Fibroblast of skin of scalp (primary cell): ENCODE measurements at places on chromosomes 5 and 9.

DNA sequence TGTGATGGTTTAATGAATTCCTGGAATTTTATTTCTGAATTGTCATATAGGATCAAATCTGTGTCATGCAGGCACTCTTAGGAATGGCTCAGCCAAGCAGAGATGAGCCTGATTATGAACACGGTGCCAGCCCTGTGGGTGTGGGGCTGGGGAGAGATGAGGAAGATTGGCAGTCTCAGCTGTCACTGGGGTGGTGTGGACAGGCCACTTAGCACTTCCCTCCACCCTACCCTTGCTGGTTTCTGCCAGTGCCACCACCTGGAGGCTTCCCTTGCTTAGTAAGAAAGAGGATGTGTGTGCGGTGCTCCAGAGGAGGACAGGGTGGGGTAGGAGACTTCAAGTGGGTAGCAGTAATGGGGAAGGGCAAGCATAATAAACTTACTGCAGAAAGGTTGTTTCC, 226.6 kb downstream of the CD180 start:
- no peak for DNase-seq

GRCh38 chr5:180120237-180121101, 48.9 kb upstream of the RNF130 start:
- DNase-seq = no peak

DNA sequence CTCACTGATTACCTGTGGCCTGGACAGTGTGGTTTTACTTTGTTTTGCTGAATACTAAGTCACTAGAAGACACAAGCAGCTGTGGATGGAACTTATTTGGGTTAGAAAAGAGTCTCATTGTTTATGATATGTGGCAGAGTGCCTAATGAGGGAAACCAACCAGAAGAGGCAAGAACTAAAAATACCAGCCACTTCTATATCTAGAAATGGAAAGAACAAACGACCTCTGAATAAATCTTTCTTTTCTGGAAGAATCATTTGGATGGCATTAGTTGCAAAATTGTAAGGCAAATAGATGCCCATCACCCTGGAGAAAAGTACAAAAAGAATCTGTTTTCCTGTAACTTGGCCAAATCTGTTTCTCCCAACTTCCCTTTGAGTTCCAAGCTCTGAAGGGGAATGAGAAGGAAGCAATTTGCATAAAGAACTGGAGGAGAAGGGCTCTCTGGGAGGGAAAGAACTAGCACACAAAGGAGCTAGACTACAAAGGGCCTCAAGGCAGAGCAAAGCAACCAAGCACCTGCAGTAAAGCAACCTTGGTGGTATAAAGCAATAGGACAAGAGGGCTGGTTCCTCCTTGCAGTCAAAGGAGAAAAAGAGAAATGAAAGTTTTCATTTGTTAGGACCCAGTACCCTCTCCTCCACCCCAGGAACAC, 455.4 kb downstream of the CAAP1 start:
- no peak for DNase-seq

GRCh38 chr9:112810696-112811490, 60.3 kb downstream of the SNX30 start:
- DNase-seq = no peak

DNA sequence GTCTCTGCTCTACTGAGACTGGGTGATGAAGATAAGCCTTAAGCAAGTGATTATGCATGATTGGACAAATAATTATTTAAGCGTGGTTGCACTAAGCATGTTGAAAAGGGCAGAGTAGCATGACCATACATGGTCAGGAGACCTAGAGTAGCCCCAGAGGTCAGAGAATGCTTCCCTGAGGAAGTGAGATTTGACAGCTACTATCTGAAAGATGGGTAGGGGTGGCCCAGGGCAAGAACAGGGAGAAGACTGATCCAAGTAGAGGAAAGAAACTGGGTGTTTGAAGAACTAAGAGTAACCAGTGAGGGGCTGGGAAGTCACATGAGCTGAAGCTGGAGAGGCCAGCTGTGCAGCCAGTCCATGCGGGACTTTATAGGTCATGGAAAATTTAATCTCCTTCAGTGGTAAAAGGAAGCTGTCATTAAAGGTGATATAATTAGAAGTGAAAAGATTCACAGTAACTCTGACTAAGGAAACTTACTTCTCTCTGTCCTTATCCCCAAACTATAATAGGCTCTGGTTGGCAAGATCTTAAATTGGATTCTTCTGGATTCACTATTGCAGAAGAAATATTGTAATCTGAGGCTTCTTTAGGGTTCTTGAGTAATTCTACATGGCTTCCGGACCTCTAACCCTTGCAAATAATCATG, 35.2 kb downstream of the YIPF5 start:
- no peak for DNase-seq

- DNase-seq = no peak
Observed at GRCh38 chr5:17951392-17952169, 317.3 kb downstream of the TAF11L14 start.

DNA sequence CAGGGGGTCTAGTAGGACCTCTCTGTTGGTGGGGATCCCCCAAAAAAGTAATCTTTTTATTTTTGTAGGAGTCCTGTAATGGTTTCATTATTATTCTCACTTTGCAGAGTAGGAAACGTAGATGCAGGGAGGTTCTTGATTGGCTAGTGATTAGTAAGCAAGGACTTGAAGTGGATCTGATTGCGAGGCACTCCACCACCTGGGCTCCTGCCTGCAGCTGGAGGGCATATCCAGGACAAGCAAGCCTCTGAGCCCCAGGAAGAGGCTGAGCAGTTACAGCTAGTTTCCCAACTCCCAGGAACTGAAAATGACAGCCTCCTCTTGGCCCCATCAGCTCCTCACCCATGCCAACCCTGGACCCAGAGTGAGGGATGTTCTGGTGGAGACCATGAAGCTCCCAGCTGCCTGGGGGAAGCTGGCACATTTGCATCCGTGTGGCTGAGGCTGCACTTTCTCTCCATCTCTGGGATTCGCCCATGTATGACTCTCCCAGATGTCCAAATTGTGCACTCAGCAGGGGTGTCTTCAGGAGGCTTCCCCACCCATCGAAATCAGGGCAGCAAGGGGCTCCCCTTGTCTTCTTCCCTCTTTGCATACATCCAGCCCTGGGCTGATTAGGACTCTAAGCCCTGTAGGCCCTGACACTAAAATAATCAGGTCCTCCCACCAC, 10.2 kb downstream of the KCNIP1 start:
- DNase-seq = no peak

DNA sequence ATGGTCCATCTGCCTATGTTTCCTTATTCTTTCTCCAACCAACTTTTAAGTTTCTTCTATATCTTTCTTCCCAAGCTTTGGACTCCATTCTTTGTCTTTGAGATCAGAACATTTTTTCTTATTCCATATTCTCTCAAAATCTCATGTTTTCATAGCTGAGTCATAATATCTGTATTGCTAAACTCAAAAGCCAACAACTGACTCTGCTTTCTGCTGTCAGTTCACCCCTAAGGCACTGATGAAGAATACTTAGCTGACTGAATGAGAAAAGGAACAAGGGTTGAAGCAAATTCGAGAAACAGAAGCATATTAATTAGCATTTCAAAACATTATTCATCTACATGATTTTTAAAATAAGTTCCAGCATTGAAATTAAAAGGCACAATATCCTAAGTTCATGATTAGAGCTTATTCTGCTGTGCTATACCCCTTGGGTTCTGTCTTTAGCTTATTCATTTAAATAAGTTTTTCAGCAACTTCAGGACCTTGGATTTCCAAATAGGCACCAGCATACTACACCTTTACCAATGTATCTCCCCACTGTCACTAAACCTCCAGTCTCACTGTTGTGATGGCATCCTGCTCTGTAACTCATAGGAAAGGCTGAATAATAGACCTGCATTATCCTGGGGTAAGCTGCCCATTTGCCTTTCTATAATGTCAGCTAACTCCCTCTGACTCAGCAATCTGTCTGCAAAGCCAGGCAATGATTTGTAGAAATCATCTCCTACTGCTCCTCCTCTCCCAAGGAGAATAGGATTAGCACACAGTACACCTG, 49.9 kb upstream of the C5orf46 start:
- DNase-seq = no peak

GRCh38 chr5:132099905-132100304, 26.3 kb downstream of the CSF2 start:
- no peak for DNase-seq

GRCh38 chr9:12862611-12863410, 88.0 kb downstream of the LURAP1L start:
- peak; percentile 57 for DNase-seq

DNA sequence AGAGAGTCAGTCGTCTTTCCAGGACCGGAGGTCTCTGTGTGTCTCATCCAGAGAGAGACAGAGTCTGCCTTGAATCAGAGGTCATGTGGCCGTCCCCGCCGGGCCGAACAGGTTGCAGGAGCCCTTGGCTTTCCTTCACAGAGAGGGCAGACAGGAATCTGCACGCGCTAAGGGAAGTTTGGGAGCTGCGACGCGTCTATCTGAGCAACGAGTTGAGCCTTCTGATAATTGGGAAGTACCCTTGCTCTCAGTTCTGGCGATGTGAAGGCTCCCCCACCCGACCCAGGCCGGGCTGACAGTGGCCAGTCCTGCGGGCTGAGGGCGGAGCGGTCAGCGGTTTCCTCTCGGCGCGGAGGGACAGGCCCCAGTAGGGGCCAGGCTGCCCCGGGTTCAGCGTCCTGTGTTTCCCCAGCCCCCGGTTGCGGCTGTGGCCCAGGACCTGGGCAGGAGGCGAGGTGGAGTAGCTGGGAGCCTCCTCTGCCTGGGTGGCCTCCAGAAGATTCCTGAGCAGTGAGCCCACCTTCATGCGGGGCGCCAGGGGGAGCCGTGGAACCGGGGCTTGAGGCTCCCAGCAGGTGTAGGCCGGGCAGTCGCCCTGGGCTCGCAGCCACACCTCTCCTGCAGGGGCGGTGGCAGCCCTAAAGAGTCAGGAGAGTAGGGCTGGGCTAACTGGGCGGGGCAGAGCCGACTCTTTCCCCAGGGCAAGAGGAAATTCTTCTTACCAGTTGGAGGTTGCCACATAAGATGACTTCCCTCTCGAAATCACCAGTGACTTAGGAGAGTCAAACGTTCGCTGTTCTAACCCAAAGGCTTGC, 13.9 kb downstream of the NR2F1 start:
- no peak for DNase-seq

GRCh38 chr9:134986957-134987356, 69.2 kb upstream of the FCN1 start:
- DNase-seq = no peak

- DNase-seq = no peak
Observed at GRCh38 chr9:128495804-128496417, 8.6 kb upstream of the GLE1 start.

GRCh38 chr9:93345643-93346230, 105.7 kb upstream of the FAM120A start:
- DNase-seq = no peak

DNA sequence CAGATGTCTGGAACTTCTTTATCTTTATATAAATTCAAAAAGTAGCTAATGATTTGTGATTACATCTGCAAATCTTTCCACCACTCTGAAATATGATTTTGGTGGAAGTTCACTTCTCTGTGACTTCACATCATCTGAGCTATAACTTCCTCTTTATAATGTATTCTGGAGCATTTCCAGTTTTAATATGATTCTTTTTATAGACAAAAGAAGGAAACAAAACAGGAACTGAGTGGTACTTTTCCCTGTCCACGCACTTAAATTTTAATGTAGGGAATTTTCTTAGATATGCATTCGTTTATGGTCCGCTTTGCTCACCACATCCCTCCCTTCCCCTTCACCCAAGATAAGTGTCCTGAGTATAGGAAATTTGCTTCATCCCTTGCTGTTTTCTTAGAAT, 333.5 kb downstream of the CHSY3 start:
- DNase-seq = no peak

- DNase-seq = no peak
Observed at GRCh38 chr9:129580211-129580915, 40.5 kb downstream of the C9orf50 start.

- no peak for DNase-seq
Observed at GRCh38 chr5:133682451-133682850, 70.1 kb upstream of the FSTL4 start.

- no peak for DNase-seq
Observed at GRCh38 chr9:135165003-135165711, 77.7 kb downstream of the OLFM1 start.

- DNase-seq = peak; percentile 19
Observed at GRCh38 chr9:112925058-112925641, 34.5 kb upstream of the SLC46A2 start.

- peak; percentile 72 for DNase-seq
Observed at GRCh38 chr9:28073270-28073669, 500.0 kb upstream of the C9orf72 start.

DNA sequence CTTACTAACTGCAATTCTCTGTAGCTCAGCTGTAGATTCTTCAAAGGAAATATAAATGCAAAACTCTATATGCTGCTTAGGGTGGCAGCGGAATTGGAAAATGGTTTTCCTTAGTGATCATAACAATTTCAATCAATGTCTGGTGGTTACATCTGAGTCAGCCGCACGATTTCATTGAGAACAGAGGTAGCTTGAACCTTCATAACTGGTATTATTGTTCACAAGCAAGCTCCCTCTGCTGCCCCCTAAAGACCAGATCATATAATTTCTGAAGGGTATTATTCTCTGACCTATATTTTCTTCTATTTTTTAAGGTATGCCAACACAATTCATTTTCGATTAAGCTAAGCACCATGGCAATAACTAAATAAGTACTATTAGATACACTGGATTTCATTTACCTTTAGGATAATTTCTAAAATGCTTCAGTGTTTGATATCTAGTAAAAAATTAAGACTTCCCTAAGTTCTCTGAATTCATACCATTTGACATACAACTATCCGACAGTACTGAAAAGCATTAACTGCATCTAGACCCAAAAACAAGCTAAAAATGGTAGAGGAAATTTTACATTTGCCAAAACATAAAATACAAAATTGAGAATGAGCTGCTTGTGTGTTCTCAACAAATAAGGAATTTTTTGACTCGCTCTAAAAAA, 181.1 kb upstream of the SPEF2 start:
- DNase-seq = peak; percentile 43

- DNase-seq = no peak
Observed at GRCh38 chr5:111656580-111656979, 100.4 kb downstream of the NREP start.

GRCh38 chr5:60671899-60672692, 27.9 kb downstream of the DEPDC1B start:
- DNase-seq = no peak

DNA sequence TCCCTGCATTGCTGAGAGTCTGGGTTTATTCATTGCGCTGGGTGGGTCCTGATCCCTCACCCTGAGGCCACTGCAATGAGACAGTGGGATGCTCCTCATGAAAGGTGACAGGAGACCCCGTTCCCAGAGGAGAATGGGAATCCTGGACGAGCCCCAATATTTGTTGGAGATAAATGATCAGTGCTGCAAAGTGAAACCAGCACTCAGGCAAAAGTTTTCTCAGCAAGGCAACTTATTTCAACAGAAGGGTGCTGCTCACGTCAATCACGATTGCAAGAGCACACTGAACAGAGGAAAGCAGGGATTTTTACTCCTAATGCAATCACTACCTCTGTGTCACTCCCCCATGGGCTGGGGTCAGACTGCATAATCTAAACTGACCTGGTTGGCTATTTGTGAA, 110.2 kb upstream of the MAMDC2 start:
- DNase-seq = no peak

GRCh38 chr5:1718669-1719068, 81.0 kb downstream of the MRPL36 start:
- DNase-seq = no peak

DNA sequence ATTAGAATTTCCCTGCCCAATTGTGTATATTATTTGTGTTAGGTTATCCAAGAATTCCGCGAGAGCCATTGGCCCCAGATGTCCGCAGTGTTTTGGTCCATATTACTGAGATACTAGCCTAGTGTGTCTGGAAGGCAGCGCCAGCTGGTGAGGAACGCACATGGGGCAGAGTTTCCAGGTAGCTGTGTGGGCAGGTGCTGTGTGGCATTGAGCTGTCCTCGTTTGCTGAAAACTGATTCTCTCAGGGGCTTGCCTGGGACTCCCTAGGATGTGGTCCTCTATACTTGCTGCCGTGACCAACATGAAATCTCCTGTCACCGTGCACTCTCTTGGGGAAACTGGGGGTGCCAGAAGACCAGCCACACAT, 288.7 kb downstream of the FANCC start:
- DNase-seq = no peak
